ENCODE measurements at places on chromosomes 6 and 20.

DNA sequence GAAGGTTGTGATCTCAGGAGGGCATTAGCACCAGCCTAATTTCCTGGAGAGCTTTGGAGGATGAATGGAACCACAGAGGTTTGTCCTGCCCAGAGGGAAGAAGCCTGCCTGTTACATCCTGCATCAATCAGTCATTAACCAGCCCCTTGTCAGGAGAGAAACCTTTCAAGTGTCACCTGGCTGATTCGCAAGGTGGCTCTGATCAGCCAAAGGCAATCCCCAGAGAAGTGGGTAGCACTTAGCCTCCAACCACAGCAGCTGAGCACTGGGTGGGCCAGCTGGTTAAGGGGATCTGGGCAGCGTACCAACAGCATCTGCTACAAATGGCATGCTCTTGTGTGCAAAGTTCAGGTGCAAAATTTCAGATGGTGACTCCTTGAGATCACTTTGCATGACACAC is 26.9 kb downstream of the ANKEF1 start:
- peaks cover 5% of the 10 kb centered on the region for H3K36me3 ChIP-seq
- no peaks in the 10 kb centered on the region for H3K27me3 ChIP-seq
- H3K27ac ChIP-seq, result no peak overlapping the region
- H3K4me1 ChIP-seq, result no peaks in the 10 kb centered on the region
- H3K4me3 ChIP-seq, result no peak overlapping the region

DNA sequence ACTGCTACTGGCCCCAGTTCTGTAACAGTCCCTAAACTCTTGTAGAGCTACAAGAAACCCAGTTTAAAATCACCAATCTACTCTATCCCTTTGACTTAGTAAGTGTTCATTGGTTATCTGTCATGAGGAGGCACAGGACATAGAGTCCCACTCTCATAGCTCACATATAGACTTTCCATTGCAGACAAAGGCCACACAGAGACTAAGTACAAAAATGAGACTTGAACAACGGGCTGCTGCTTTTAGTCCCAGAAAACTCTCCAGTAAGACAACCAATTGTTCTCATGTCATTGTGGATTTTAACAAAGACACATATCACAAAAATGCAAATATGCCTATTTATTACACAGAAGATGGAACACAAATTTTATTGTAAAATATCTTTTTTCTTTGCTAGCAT is 197.4 kb downstream of the PTPRK start:
- peaks cover 41% of the 10 kb centered on the region for H3K4me1 ChIP-seq
- DNase-seq, result no peak
- H3K27ac ChIP-seq, result peak overlapping the region; percentile 27
- H3K27me3 ChIP-seq, result no peaks in the 10 kb centered on the region
- H3K36me3 ChIP-seq, result no peaks in the 10 kb centered on the region

DNA sequence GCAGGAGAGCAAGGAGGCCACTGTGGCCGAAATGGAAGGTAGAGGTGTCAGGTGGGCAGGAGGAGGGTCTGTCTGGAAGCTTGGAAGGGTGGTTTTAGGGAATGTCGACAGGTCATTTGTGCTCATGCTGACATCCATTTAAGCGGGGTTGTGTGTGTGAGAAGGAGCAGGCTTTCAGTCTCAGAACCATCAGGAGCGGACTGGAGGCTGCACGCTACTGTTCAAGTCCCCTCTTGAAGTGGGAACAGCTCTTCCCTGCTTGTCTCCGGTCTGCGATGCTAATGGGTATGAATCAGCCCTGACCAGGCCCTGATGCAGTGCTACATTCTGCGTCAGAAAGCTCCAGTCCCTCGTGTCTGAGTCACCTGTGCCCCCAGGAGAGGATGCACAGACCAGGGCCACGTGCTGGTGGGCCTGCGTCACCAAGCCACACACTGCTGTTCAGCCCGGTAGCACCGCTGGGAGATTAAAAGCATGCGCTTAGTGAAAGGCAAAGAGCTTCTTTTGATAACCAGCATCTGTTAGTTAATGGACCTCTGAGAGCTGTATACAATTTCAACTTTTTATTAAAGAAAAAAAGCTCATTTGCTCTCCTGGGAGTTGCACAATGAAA is 58.0 kb downstream of the APCDD1L start:
- no peak for DNase-seq
- H3K27me3 ChIP-seq, result no peaks in the 10 kb centered on the region
- no peak overlapping the region for H3K4me3 ChIP-seq
- H3K4me1 ChIP-seq, result peaks cover 10% of the 10 kb centered on the region
- H3K36me3 ChIP-seq, result no peaks in the 10 kb centered on the region

GRCh38 chr20:33875055-33875454 is 63.9 kb downstream of the CHMP4B start:
- H3K4me1 ChIP-seq, result no peaks in the 10 kb centered on the region
- H3K4me3 ChIP-seq, result no peak overlapping the region
- H3K27me3 ChIP-seq, result no peaks in the 10 kb centered on the region
- no peaks in the 10 kb centered on the region for H3K36me3 ChIP-seq
- DNase-seq, result no peak
- H3K27ac ChIP-seq, result no peak overlapping the region

DNA sequence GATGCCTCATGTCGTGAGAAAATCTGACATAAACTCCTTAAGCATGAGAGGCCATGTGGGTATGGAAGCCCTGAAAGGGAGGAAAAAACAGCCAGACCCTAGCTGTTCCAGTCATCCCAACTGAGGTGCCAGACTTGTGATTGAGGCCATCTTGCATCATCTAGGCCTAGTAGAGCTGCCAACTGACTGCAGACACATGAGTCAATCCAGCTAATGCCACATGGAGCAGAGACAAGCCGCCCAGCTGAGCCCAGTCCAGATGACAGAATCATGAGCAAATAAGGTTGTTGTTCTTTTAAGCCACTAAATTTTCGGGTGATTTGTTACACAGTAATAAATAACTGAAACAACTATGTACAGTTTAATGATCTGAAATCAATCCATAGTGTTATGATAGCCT is 680.9 kb downstream of the MAFB start:
- H3K27ac ChIP-seq, result no peak overlapping the region
- H3K4me3 ChIP-seq, result no peak overlapping the region
- H3K27me3 ChIP-seq, result no peaks in the 10 kb centered on the region
- no peaks in the 10 kb centered on the region for H3K36me3 ChIP-seq
- H3K4me1 ChIP-seq, result no peaks in the 10 kb centered on the region
- DNase-seq, result no peak

- no peak for DNase-seq
- H3K4me3 ChIP-seq, result no peak overlapping the region
- no peaks in the 10 kb centered on the region for H3K36me3 ChIP-seq
- no peaks in the 10 kb centered on the region for H3K27me3 ChIP-seq
These were observed 33.9 kb downstream of the EDN1 start for GRCh38 chr6:12324099-12324498.

DNA sequence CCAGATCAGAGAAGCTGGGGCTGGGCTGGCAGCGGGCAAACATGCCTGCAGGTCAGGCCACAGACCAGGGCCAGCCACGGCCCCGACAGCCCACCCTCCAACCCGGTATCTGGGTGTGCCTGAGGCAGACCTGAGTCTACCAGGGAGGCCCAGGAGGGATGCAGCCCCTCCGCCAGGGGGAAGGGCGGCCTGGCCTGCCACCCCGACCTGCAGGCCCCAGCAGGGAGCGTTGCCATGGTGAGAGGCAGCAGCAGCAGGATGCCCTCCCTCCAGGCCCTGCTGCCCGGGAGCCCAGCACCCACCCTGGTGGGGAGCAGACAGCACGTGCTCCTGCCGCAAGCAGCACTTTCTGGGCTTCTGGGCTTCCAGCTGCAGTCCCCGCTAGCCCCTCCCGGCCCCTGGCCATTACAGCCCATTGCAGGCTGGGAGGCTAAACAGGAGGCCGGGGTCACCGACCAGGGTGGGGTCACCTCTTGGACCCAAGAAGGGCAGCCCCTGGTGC is 3.8 kb upstream of the EEF1A2 start:
- peak overlapping the region; percentile 62 for H3K27ac ChIP-seq
- H3K4me3 ChIP-seq, result no peak overlapping the region
- H3K27me3 ChIP-seq, result no peaks in the 10 kb centered on the region
- H3K36me3 ChIP-seq, result no peaks in the 10 kb centered on the region
- peaks cover 36% of the 10 kb centered on the region for H3K4me1 ChIP-seq
- DNase-seq, result no peak
